CD4-positive, CD25-positive, alpha-beta regulatory T cell (primary cell): ENCODE measurements at places on chromosomes 13 and 19. TPM values are rescaled to one million over a fixed set of nuclear protein-coding genes. Genes with fewer than 3 reads are reported as not detected.

Gene IRGC
- total RNA-seq = not detected

Gene PRTN3
- total RNA-seq = not detected

Gene FFAR2
- not detected for total RNA-seq

Gene PSG2
- 0.27 TPM for total RNA-seq

Gene CPB2
- not detected for total RNA-seq

Gene CADM4
- total RNA-seq = 0.30 TPM

Gene GAPDHS
- not detected for total RNA-seq

Gene HSD17B14
- total RNA-seq = 0.49 TPM

Gene GPR183
- total RNA-seq = 206 TPM

Gene ZNF93
- total RNA-seq = 5.6 TPM

Gene OR7C1
- total RNA-seq = not detected

Gene TUBB4A
- 1.3 TPM for total RNA-seq

Gene ZNF180
- 5.8 TPM for total RNA-seq

Gene SLC25A41
- total RNA-seq = 0.42 TPM

Gene GNA15
- 43.0 TPM for total RNA-seq

Gene TEX26
- total RNA-seq = not detected
